Neural crest cell (in vitro differentiated cells): ENCODE measurements at places on chromosomes 6 and 20. TPM values are rescaled to one million over a fixed set of nuclear protein-coding genes. Genes with fewer than 3 reads are reported as not detected.

DNA sequence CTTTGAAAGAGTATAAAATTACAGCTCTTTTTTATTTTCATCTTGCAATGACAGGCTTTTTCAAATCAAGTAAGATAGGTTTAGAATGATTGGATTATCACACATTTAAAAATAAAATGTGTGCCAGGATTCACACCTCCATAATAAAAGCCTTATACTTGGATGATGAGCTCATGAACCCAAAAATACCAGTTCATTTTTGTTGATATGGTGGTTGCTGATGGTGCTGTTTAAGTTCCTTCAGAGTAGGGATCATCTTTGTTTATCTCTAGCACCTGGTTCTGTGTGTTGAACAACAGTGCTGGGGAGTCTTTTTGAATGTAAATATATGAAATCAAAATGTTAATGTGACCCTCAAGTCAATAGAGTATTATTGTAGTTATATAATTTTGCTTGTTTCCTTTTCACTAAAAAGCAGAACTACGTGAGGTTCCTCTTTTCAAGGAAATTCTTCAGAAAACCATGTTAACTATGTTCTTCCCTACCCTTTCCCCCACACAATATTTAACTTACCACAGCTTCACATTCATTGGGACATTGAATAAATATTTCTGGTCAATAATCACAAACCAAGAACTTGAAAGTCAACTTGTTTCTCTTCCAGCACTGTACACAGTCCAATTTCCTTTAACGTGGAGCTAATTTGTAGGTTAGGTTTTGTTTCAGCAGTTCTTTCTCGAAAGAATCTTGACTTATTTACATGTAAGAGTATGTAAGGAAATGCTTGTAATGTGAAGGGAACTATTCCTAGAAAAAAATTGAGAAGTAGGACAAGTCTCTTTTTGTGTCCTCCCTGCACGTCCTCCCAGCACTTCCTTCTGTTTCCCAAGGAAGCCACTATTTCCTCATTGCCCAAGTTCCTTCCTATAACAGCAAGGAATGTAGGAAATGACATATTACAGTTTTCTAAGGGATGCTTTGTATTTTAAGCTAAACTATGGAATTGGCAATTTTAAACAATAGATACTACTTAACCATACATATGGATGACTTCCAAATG, 945.9 kb upstream of the CITED2 start:
- H3K36me3 ChIP-seq: peaks cover 8% of the 10 kb centered on the region
- H3K4me3 ChIP-seq: no peak overlapping the region
- no peaks in the 10 kb centered on the region for H3K27me3 ChIP-seq
- DNase-seq: no peak
- peak overlapping the region; percentile 78 for H3K27ac ChIP-seq

TMEM200A gene
- 2.9 and 3.2 TPM in 2 replicates for total RNA-seq

DNA sequence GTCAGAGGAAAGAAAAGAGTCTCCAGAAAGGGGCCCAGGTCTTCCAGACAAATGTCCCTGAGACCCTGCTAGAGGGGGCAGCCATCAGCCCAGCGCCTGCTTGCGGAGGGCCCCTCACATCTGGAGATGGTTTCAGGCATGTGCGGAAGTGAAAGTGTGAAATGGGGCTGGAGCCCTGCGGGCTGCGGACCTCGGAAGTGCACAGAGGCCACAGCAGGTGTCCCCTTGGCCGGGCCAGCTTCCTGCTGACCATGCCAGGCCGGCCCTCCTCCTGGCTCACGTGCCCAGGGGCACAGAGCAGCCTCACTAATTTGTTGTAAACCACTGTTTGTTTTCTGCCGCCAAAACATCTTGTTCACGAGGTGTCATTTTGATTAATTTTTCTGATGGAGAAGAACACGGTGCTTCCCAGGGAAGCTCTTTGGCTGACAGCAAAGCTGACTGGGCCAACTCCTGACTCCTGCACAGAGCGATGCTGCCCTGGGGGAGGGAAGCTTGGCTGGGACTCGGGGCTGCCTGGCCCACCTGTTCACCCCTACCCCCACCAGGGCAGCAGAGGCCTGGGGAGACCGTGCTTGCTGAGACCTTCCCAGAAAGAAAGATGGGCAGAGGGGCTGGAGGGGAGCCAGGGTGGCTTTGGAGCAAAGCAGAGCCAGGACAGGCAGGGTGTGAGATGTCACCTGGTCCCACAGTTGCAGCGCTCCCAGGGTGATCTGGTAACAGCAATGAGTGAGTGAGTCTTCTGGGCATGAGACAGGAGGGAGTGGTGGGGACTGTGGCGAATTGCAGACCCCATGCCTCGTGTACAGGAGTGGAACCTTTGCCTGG, 54.2 kb downstream of the BCAS4 start:
- peaks cover 16% of the 10 kb centered on the region for H3K4me1 ChIP-seq
- no peak overlapping the region for H3K27ac ChIP-seq
- no peak overlapping the region for H3K4me3 ChIP-seq
- no peaks in the 10 kb centered on the region for H3K27me3 ChIP-seq
- no peak for DNase-seq

DNA sequence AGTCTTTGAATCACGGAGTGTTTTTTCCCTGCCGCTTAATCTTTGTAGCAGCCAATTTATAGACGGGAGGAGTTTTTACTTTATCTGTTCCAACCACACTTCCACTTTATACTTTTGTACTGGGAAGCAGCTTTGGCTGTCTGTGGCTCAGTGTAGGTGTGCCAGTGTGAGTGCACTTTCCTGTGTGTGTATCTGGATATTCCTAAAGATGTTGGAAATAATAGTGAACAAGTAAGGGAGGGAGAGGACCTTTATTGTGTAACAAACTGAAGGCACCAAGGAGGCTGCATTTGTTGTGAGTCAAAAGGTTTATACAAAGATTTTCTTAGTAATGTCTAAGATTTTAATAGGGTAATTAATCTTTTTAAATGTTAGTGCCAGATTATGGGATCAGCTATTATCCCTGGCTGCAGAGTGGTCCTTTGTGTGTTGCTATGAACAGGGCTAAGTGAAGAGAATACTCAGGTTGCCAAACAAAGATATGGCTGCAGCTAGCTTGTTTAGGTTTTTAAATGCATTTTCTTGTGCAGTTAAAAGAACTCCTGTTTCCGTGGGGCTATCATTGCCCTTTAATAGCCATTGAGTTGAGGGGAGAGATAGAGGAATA, 226.3 kb downstream of the RNF144B start:
- H3K4me3 ChIP-seq: no peak overlapping the region
- peaks cover 17% of the 10 kb centered on the region for H3K36me3 ChIP-seq
- peak overlapping the region; percentile 76 for H3K27ac ChIP-seq
- peaks cover 20% of the 10 kb centered on the region for H3K4me1 ChIP-seq
